SHP77 treated with DMSO at 0.1 percent for 48 hours (cell line): ENCODE measurements at places on chromosomes 2 and 18.

GRCh38 chr18:61435064-61435652 is 101.9 kb downstream of the CDH20 start:
- DNase-seq = no peak

- no peak for DNase-seq
These were observed 23.5 kb downstream of the DIS3L2 start for GRCh38 chr2:231984992-231985391.

DNA sequence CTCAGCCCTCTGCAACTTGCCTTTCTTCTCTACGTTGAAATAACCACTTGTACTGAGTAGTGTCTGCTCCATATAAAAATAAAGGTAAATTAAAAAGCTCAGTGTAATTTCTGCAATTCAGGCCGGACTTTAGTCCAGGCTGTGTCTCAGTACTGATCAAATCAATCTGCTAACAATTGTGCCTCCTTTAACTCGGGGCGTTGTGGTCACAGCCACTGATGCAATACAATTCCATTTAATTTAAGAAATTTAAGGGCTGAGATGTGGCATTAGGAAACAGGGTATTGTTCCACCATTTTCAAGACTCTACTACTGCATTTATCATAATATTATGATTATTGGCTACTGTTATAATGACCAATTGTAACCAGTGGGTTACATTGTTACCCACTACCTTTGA is 60.0 kb upstream of the NPAS2 start:
- no peak for DNase-seq

DNA sequence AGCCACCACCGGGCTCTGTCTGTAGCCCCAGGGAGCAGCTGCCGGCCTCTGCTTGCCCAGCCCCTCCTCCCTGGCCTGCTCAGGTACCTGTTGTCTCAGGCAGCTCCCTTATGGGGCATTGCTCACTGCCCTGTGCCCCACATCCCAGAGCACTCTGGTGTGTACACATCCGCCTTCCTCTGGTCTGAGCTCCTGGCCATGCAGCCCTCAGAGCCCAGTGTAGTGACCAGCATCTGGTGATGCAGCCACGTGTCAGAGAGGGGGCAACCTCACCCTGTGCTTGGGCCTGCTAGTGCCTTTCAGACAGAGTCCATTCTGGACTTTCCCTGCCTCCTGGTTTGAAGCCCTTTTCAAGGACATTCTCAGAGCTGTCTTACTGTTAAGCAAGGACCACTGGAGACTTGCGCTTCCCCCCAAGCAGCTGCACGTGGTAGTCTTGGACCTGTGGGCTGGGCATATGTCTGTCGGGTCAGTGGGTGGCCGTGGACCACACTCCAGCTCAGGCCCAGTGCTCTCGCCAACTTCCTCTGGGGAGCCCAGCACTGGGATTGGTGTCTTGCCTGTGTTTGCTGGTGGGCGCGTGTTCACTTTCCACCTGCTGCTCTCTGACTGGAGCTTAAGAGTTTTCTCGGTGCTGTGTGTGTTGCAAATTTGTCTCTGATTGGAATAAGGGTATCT is 30.7 kb downstream of the DGKD start:
- no peak for DNase-seq

GRCh38 chr2:144253743-144254142 is 266.2 kb downstream of the ZEB2 start:
- DNase-seq = no peak

DNA sequence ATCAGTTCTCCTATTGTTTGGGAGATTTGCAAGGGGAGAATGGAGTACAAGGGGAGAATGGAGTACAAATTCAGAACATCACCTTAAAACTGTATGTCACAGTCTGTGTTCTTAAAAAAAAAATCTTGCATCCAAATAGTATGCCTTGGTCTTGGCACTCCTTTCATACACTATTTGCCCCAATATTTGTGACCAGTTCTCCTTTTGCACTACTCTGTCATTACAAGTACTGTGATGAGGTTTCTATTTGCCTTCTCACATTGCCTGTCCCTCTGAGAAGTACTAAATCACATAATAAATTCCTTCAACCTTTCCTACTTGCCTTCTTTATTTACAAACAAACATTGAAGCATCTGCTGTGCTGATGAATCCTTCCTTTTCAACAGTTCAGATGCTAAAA is 36.0 kb upstream of the NCK2 start:
- DNase-seq = no peak

- DNase-seq = no peak
These were observed 221.6 kb downstream of the PIK3C3 start for GRCh38 chr18:42176599-42176998.

- no peak for DNase-seq
These were observed 178.3 kb upstream of the HDAC4 start for GRCh38 chr2:239579081-239579480.

GRCh38 chr2:240626531-240627300 is 1.4 kb downstream of the GPR35 start:
- DNase-seq = no peak

DNA sequence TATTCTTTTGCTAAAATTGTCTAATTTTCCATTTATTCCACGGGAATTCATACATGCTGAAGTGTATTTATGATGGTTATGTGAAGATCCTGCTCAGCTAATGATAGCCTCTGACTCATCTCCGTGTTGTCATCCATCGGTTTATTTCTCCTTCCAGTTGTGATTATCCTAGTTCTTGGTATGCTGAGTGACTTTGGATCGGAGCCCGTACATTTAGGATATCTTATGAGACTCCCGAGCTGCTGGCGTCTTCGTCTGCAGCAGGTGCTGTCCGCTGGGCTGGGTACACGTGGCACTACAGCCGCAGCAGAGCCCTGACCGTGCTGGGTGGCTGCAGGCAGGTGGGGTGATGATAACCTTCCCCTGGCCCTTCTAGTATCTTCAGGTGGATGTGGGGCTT is 40.1 kb upstream of the GALR1 start:
- DNase-seq = no peak
